CD4-positive, alpha-beta T cell (primary cell): ENCODE measurements at places on chromosomes 7 and 10. TPM values are rescaled to one million over a fixed set of nuclear protein-coding genes. Genes with fewer than 3 reads are reported as not detected.

DNA sequence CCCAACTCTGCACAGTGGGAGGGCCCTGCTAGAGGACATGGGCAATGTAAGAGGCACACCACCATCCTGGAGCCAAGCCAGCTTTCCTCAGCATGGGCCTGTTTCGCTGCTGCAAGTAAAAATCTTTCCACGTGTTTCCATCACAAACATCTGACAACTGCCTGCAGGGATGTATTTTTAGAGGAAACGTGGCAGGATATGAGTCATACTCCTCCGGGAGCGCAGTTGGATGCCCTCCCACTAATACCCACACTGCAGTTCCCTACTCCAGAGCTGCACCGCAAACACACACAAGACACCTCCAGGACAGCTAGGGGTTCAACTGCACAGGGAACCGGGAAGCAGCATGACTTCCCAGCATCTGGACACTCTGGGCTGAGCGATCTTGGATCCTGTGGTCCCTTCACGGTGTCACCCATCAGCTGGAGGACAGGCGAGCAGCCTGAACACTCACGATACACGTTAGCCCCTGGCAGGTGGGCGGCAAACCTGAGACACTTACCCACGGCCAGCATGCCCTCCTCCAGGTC lies 26.1 kb downstream of the PLAC9 start:
- H3K27ac ChIP-seq = no peak overlapping the region
- H3K4me3 ChIP-seq = no peak overlapping the region
- H3K4me1 ChIP-seq = no peaks in the 10 kb centered on the region
- peaks cover 96% of the 10 kb centered on the region for H3K36me3 ChIP-seq
- no peaks in the 10 kb centered on the region for H3K27me3 ChIP-seq

DNA sequence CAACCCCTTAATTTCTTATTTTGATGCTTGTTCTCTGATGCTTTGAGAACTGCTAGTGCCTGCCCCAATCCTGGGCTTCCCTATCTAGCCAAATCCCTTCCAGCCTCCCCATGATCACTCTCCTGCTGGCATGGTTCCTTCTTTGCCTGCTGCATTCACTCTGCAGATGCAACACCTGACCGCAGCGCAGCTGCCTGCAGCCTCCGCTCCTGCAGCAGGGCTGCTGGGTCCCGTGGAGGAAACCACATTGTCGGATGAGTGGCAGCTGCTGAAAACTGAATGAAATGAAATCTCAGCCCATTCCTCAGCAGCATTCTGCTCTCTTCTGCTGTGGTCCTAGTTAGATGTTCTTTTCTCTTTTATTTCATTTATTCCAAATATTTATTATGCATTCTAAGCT lies 320.3 kb downstream of the CCDC3 start:
- no peak overlapping the region for H3K4me3 ChIP-seq
- no peak overlapping the region for H3K27ac ChIP-seq
- no peaks in the 10 kb centered on the region for H3K4me1 ChIP-seq
- H3K27me3 ChIP-seq = no peaks in the 10 kb centered on the region
- DNase-seq = peak; percentile 4
- H3K36me3 ChIP-seq = no peaks in the 10 kb centered on the region

GRCh38 chr10:23530079-23530478 lies 91.2 kb downstream of the OTUD1 start:
- DNase-seq = no peak
- no peak overlapping the region for H3K27ac ChIP-seq
- H3K36me3 ChIP-seq = no peaks in the 10 kb centered on the region
- H3K4me1 ChIP-seq = peaks cover 5% of the 10 kb centered on the region
- H3K27me3 ChIP-seq = no peaks in the 10 kb centered on the region
- H3K4me3 ChIP-seq = no peak overlapping the region

DNA sequence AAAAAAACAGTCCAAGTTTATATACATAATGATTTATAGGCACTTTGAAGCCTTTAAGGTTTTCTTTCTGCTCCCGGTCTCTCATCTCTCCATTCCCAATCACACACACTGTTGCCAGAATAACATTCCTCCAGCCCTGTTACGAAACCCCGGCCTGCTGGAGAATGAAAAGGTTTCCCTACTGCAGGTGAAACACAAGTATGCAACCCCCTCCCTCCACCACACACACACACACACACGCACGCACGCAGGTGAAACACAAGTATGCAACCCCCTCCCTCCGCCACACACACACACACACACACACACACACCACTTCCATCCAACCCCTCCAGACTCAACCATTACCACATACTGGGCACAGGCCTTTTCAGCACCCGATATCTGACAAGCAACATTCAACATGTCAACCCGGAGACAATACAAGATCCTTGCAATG lies 87.5 kb downstream of the PARD3 start:
- H3K4me3 ChIP-seq = no peak overlapping the region
- no peak overlapping the region for H3K27ac ChIP-seq
- no peaks in the 10 kb centered on the region for H3K4me1 ChIP-seq
- H3K36me3 ChIP-seq = no peaks in the 10 kb centered on the region
- no peaks in the 10 kb centered on the region for H3K27me3 ChIP-seq

DNA sequence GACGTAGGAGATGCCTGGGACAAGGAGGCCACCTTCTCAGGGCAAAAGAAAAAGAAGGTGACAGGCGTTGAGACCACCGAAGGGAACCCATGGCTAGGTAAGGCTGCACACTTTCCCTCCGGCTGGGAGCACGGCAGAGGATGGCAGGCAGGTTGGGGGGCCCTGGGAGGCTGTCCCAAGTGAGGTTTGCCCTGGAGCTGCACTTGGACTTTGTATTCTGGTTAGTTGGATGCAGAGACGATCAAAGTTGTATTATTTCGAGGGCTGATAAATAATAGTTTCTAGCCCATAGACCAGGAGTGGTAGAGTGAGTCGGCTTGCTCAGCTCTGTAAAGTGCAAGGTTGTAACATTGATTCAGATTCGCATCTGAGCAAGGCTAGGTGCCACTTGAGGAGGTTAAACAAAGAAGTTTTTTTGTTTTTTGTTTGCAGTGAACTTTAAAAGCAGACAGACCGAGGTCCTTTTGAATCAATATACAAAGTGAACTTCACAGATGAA lies 608 bp downstream of the ENTPD7 start:
- DNase-seq = no peak
- peak overlapping the region; percentile 85 for H3K4me3 ChIP-seq
- peaks cover 16% of the 10 kb centered on the region for H3K4me1 ChIP-seq
- no peaks in the 10 kb centered on the region for H3K27me3 ChIP-seq
- H3K36me3 ChIP-seq = no peaks in the 10 kb centered on the region
- no peak overlapping the region for H3K27ac ChIP-seq

The ANKRD30A gene
- total RNA-seq = not detected

DNA sequence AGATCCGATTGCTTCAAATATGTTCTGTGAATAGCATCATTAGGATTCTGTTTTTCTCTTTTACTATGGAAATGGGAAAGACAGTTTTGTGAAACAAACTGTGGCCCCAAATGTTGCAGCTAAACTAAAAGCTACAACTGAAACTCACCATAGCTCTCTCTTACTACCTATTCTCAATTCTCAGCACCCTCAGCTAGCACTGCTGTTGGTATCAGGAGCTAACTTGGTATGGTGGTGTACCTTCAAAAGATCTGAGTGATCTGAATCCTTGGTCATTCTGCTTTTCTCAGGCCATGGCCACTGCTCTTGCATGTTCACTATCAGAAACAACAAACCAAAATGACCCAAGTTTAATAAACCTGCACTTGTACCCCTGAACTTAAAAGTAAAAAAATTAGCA lies 1208.0 kb downstream of the SORCS1 start:
- H3K36me3 ChIP-seq = no peaks in the 10 kb centered on the region
- H3K4me3 ChIP-seq = no peak overlapping the region
- no peak for DNase-seq
- H3K27ac ChIP-seq = no peak overlapping the region
- H3K27me3 ChIP-seq = no peaks in the 10 kb centered on the region

DNA sequence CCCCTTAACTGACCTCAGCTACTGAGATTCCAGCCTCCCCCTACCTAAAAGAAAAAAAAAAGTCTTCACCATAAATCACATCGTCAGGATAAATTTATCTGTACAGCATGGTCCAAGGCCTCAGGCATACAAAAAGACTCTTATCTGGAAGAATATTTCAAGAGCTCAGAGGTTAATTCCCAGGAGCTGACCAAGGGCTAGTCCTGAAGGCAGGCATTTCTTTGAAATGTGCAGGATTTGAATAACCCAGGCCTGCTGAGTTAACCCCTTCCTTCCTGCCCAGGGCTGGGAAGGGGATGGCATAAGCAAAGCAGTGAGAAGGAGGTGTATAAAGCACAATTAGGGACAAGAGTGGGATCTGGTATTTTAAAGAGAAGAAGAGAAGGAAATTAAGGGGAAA lies 111.2 kb downstream of the RNLS start:
- no peaks in the 10 kb centered on the region for H3K4me1 ChIP-seq
- H3K27ac ChIP-seq = no peak overlapping the region
- H3K36me3 ChIP-seq = no peaks in the 10 kb centered on the region
- no peaks in the 10 kb centered on the region for H3K27me3 ChIP-seq
- no peak for DNase-seq

DNA sequence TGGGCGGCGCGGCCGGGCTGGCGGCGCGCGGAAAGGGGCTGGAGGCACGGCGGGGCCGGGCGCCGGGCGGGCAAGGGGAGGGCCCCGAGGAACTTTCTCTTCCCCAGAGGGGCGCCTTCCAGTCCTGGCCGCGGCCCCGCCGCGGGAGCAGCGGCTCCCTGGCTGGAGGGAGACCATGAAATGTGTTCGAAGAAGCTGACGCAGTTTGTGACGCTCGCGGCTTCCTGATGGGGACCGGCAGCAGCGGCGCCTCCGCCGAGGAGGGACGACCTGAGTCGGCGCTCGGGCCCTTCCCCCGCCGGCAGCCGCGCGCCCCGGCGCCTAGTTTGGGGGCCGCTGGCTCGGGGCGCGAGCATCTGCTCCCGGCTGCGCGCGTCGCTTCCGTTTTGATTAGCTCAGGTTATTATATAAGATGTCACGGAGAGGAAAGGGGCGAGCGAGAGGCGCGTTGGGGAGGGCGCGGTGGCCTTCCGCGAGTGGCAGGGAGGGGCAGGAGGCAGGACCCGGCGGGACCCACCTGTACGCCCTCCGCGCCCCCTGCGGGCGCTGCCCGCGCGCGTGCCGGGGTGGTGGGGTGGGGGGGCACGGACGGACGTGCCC lies 57.1 kb upstream of the PCGF5 start:
- H3K4me1 ChIP-seq = peaks cover 19% of the 10 kb centered on the region
- no peaks in the 10 kb centered on the region for H3K36me3 ChIP-seq
- no peaks in the 10 kb centered on the region for H3K27me3 ChIP-seq
- H3K27ac ChIP-seq = peak overlapping the region; percentile 79
- H3K4me3 ChIP-seq = peak overlapping the region; percentile 82
- DNase-seq = peak; percentile 65

GRCh38 chr7:75649462-75649861 lies 89.3 kb downstream of the HIP1 start:
- no peaks in the 10 kb centered on the region for H3K27me3 ChIP-seq
- H3K36me3 ChIP-seq = no peaks in the 10 kb centered on the region
- no peak for DNase-seq
- no peak overlapping the region for H3K4me3 ChIP-seq

GRCh38 chr7:86644282-86645224 lies 844 bp downstream of the GRM3 start:
- no peak overlapping the region for H3K27ac ChIP-seq
- H3K4me3 ChIP-seq = no peak overlapping the region
- H3K36me3 ChIP-seq = no peaks in the 10 kb centered on the region
- no peaks in the 10 kb centered on the region for H3K4me1 ChIP-seq

The GBX1 gene
- not detected for total RNA-seq

The PDK4 gene
- not detected for total RNA-seq

The LLCFC1 gene
- total RNA-seq = not detected

- no peaks in the 10 kb centered on the region for H3K4me1 ChIP-seq
- H3K27me3 ChIP-seq = no peaks in the 10 kb centered on the region
- DNase-seq = no peak
- H3K27ac ChIP-seq = no peak overlapping the region
- no peak overlapping the region for H3K4me3 ChIP-seq
- no peaks in the 10 kb centered on the region for H3K36me3 ChIP-seq
These were observed 96.6 kb upstream of the CACUL1 start for GRCh38 chr10:118851062-118852035.

The HSPA12A gene
- 0.49 TPM for total RNA-seq

- peak; percentile 95 for DNase-seq
- peak within 1 kb of the TSS; percentile 96 for H3K27ac ChIP-seq
- H3K27me3 ChIP-seq = no peaks in the 10 kb centered on the region
- peak within 1 kb of the TSS; percentile 68 for H3K4me3 ChIP-seq
- no peaks in the 10 kb centered on the region for H3K36me3 ChIP-seq
- H3K4me1 ChIP-seq = peaks cover 32% of the 10 kb centered on the region
These were observed at the start of gene PURB for GRCh38 chr7:44885394-44886317. TSS of gene PURB (minus strand) at chr7:44885530. CDS start at chr7:44885348, 182 bp downstream.

DNA sequence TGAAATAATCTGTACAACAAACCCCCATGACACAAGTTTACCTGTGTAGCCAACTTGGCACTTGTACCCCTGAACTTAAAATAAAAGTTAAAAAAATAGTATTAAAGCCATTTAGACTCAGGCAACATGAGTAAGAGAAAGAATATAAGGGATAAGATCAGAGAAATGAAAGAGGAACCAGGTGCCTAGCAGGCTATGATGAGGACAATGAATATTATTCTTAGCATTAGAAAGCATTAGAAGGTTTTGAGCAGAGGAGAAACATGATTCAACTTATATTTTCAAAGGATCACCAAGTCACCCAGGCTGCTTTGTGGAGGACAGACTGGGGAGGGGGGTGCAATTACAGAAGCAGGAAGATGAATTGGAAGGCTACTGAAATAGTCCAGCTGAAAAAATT lies 48.1 kb upstream of the TES start:
- no peak overlapping the region for H3K27ac ChIP-seq
- no peak overlapping the region for H3K4me3 ChIP-seq
- DNase-seq = no peak
- H3K36me3 ChIP-seq = no peaks in the 10 kb centered on the region
- H3K27me3 ChIP-seq = peaks cover 17% of the 10 kb centered on the region

DNA sequence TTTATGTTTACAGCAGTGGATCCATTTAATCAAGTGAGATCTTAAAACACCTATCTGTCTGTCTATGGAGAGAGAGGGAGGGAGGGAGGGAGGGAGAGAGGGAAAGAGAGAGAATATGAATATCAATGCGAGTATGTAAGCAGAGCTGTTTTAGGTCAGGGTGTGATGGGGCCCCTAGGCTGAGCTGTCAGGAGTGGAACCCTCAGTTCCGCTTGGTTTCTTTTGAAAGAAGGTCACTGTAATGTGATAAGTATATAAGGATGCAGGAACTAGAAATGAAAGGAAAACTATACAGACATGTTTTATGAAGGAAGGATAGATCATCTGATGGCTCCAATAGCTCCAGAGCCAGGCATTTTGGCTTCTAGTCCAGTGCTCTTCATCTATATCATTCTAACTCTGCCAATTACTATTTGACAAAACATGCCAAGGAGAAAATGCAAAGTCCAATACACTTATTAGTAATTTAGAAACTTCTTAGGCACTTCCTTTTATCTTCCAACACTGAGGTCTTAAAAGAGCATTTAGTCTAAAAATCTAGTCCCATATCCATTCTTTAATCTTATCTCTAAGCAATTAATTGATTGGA lies 70.3 kb downstream of the NRCAM start:
- H3K4me3 ChIP-seq = no peak overlapping the region
- no peaks in the 10 kb centered on the region for H3K27me3 ChIP-seq
- no peaks in the 10 kb centered on the region for H3K4me1 ChIP-seq
- H3K36me3 ChIP-seq = no peaks in the 10 kb centered on the region

The CYP26C1 gene
- total RNA-seq = not detected
